ENCODE measurements at places on chromosomes 7 and 10. TPM values are rescaled to one million over a fixed set of nuclear protein-coding genes. Genes with fewer than 3 reads are reported as not detected.

LYZL2 gene
- total RNA-seq: not detected

DNA sequence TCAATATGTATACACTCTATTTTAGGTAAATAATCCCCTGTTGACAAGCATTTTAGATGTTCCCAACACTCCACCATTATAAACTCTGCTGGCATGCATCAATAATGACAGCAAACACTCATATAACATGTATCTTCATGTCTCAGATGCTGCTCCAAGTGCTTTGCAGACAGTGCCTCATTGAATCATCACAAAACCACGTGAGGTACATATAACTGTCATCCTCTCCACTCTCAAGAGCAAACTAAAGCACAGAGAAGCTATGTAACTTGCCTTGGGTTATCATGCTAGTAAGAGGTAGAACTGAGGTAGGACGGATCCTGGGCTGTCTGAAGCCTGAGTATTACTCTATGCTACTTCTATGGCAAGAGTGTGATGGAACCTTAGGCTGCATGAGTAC is 72.5 kb upstream of the GSDME start:
- DNase-seq: no peak

DNA sequence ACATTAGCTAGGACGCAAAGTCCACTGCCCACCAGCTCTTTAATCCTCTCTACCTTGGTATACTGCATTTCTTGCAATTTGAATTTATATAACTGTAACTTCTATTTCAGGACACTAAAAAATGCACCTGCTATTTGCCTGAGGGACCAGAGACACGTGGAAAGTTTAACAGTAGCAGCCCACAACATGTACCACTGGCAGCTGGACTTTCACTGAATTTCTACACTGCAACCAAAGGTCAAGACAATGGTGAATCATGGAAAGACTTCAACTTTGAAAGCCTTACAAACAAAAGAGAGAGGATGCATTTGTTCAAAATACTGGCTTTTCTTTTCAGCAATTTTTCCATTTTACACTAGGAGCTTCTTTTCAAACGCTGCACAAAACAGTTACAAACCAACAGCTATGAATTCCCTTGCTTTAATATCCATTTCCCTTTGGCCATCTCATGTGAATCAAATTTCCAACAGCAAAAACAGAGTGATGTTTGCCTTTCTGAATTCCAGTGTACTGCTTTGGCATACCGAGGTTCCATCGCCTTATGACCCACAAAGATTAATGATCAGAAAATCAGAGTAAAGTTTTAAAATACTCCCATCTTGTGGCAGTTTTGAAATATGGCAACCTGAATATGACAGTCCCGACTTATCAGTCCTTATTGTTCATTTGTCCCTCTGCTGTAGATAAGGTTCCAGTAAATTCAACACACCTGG is 29.9 kb upstream of the HNRNPH3 start:
- DNase-seq: peak; percentile 74

UCMA gene
- total RNA-seq: not detected

DNA sequence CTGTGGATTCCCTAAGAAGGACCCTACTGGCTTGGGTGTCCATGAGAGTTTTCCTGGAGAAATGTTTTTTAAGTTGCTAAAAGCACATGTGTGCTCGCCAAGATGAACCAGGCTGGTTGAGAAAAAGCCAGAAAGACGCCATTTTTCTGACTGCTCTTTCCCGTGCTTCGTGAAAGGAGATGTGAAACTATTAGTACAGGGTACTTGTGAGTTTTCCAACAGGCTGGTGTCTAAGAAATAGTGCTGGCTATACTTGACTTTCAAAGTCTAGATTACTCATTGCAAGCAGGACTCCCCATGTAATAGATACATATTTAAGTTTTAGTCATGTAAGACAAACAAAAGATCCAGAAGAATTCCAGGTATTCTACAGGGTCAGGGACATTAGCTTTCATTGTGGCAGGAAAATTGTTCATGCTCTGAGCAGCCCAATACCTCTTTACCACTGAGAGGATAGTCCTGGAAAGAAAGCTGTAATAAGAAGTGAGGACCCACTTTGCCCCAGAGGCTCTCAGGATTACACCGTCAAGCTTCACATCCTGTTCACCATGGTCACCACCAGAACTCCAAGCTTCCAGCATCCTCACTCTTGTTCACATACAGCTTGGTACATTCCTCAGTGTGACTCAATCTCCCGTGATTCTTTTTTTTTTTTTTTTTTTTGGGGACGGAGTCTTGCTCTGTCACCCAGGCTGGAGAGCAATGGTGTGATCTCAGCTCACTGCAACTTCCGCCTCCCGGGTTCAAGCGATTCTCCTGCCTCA is 43.8 kb upstream of the ICA1 start:
- DNase-seq: no peak

GRCh38 chr10:124648131-124648475 is 96.1 kb downstream of the FAM53B start:
- peak; percentile 93 for DNase-seq

GRCh38 chr10:78302739-78302988 is 269.0 kb downstream of the RPS24 start:
- no peak for DNase-seq

SIRT1 gene
- 19.2 TPM for total RNA-seq

DNA sequence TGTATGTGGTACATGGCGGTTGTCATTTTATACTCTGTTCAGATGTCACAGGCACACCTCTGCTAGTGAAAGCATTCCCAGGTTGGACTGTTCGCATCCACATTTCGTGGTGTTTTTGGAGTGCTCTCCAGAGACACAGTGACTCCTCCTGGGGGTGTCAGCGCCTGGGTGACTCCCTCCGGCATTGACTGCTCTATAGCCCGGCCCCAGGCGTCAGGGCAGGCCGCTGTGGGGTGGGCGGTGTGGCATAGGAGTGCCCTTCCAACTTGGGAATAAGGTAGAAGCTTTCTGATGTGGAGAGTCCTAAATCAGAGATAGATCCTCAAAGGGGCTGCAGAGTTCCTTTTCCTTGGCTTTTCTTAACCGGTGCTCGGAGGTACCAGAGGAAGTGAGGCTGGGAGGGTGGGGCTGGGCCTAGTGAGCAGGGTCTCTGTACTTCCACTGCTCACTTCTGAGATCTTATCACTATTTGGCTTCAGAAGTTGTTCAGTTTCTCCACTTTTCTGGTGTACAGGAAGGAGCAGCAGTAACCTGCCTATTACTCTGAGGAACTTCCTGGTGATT is 32.3 kb downstream of the CCNY start:
- DNase-seq: no peak

GRCh38 chr7:138072726-138073125 is 3.5 kb upstream of the AKR1D1 start:
- DNase-seq: no peak

DNA sequence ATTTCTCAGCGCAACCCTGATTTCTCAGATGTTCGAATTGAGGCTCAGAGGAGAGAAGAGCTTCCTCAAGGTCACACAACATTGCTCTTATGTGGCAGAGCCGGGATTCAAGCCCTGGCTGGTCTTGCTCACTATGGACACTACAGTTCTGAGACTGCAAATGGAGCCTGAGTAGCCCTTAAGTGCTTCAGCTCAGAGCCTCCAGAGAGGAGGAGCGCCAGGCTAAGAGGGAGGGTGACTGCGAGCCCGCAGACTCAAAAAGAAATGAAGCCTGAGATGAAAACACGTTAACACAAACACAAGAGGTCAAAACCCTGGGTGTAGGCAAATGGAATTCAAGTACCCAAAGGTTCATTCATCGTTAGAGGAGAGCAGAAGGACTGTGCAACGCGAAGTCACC is 13.9 kb downstream of the ARHGAP22 start:
- DNase-seq: no peak

- no peak for DNase-seq
Measured at GRCh38 chr10:4176500-4177281, 391.7 kb upstream of the KLF6 start.

DNA sequence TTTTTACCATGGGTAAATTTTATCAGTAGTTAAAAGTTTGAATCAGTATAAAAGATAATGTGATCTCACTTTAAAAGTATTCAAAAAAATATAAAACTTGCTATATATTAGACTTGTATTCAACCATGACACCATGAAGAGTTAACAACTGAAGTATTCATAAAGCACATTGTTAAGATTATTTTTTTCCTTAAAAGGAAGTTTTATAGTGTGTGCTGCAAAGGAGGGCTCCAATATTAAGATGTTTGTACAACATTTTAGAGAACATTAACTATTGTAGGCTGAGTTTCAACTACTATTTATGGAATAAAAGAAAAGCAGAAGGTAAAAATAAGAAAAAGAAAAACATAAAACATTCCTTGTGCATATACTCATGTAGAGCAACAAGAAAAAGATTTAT is 24.5 kb upstream of the CUBN start:
- no peak for DNase-seq

SCRN1 gene
- total RNA-seq: 86.0 TPM

OR2A1 gene
- not detected for total RNA-seq

DNA sequence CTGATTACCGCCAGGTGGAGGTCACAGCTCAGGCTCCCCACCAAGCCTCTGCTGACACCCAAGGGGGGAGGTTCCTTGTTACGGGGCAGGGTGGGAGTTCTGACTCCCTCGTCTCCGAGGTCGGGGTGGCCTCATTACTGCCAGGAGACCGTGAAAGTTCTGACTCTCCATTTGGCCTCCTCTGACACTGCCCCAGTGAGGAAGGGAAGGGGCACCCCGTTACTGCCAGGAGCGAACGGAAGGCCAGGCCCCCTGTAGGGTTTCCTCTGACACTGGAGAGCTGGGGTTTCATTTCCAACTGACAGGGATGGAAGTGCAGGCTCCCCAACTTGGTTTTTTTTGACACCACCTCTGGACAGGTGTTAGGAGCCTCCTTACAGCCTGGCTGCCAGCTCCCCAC is 138.1 kb upstream of the EEPD1 start:
- DNase-seq: no peak

DNA sequence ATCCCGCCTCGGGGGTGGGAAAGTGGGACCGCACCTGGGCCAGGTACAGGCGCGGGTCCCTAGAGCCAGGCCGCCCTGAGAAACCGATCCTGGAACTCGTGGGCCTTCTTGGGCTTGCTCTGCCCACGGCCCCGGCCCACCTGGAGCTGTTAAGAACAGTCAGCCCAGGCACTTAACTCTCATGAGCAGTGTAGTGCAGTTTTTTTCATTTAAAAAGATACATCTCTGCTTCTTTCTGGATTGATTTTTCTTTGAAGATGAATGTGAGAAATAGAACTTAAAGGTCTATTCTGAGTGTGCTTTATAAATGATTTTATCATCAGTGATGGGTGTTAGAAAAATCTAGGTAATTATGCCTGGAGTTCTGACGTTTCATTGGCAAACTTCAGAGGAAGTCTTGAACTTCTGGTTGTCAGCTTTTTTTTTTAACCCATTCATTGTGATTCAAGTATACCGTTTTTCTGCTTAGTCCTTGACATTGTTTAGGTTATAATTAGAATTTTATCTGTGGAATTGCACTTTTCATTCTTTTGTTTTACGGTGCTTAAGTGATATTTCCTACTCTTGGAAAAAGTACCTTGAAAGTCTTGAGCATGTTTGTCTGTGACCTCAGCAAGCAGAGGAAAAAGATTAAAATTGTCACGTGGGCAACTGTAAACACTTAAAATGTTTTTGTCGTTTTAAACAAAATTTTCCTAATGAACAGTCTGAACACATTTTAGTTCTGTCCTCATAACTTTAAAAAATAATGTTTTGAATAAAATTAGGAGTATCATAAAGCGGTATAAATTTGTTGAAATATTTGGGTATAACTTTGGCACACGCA is 906 bp downstream of the CDK1 start:
- no peak for DNase-seq

GRCh38 chr10:34702093-34702937 is 112.8 kb downstream of the PARD3 start:
- no peak for DNase-seq

GRCh38 chr7:132575982-132576720 is at the start of gene PLXNA4:
Gene PLXNA4 (minus strand): TSS chr7:132576470. CDS start chr7:132508693, 67,777 bp downstream.
- no peak for DNase-seq

- DNase-seq: no peak
Measured at GRCh38 chr10:13351340-13351915, 3.3 kb upstream of the SEPHS1 start.

GRCh38 chr10:64142395-64142794 is 621.2 kb downstream of the REEP3 start:
- DNase-seq: no peak

GRCh38 chr7:14196555-14196954 is 207.1 kb upstream of the ETV1 start:
- DNase-seq: peak; percentile 44

PITX3 gene
- total RNA-seq: 11.6 TPM

AP1S1 gene
- total RNA-seq: 79.5 TPM

DNA sequence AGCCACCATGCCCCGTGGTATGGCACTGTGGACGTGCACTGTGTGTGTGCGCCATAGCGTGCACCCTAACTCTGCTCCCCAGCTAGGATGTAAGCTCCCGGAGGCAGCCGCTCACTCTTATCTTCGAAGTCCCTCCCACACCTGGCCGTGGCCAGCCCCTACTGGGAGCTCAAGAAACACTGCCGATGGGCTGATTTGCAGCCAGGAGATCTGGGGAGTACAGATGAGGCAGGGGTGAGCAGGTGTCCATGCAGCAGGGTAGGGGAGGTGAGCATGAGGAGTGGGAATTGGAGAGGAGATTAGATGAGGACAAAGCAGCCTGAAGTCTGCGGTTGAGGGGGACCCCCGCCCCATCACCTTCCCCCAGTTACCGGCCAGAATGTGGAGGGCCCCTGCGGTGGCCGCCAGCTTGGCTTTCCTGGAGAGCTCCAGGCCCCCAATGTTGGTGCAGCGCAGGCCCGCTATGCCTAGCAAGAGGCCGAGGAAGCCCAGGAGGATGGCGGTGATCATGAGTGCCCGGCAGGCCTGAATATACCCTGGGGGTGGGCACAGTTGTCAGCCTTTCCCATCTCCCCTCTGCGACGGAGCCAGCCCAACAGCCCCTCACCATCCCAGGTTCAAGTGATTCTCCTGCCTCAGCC is 3.6 kb downstream of the CLDN15 start:
- DNase-seq: no peak

NRP1 gene
- 37.3 TPM for total RNA-seq

MBL2 gene
- not detected for total RNA-seq

- no peak for DNase-seq
Measured at GRCh38 chr7:155255621-155256020, 42.1 kb upstream of the INSIG1 start.

- DNase-seq: peak; percentile 65
Measured at GRCh38 chr7:19754521-19755116, 18.8 kb downstream of the TMEM196 start.

DNA sequence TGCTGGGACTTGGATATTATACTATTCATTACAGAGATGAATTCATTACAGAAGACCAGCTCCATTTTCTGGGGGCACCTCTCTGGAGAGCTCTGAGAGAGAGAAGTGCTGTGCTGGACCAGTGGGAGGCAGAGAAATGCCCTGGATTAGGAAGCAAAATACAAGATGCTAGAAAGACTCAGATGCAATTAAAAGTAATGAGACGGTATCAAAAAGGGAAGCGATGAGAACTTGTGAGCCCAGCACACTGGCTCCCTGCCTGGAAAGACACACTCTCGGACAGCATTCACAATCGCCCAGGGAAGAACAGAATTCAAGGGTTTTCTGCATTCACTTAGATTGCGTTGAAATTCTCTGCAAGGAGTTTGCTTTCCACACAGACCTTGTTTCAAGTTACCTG is 3.5 kb upstream of the FRAT2 start:
- DNase-seq: no peak

DNA sequence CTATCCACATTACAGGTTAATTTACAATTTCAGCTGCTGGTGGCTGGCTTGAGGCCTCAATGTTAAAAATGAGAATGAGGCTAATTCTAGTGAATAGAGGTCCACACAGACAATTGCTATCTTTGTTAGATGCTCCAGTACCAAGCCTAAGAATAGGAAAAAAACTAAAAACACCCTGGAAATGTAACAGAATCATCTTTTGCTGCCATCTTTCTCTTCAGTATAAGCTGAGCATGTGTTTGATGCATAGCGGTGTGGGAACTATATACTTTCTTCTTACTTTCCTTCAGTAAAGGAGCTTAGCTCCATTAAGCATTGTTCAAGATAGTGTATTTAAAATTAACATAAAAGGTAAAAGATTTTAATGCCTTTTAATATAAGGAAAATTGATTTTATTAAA is 5.6 kb downstream of the TMEM229A start:
- DNase-seq: no peak
